Chondrocyte (in vitro differentiated cells): ENCODE measurements at places on chromosomes 13 and 19.

DNA sequence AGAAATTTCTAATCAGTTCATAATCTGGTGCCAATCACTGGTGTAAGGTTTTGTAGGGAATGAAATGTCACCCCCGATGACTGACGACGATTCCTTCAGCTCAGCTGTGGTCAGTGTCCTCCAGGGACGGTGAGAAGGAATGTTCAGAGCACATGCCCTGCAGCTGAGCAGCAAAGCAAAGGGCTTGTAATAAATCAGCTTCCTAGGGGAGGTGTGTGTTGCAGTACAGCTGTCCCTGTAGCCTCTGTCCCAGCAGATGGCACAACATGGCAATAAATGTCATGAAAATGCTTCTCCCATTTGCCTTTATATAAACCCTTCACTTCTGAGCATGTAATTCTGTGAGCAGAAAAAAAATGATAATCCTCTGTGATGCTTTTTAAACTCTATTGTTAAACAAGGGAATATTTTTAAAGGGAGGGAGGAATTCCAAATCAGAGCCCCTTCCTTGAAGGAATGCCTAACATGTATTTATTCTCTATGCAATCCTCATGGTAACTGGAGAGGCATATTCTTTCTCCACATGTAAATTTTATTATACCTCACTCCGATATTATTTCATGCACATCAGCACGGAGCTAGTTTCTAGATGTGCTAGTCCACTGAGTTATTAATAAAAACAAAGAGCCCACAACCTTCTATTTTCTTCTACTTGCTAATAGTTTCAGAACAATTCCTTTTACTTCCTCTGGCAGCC is 102.5 kb downstream of the FAM216B start:
- peaks cover 23% of the 10 kb centered on the region for H3K4me1 ChIP-seq
- H3K36me3 ChIP-seq = peaks cover 2% of the 10 kb centered on the region
- H3K27ac ChIP-seq = peak overlapping the region; percentile 56
- no peak for DNase-seq
- H3K4me3 ChIP-seq = peak overlapping the region; percentile 62

GRCh38 chr19:13095393-13095784 is 7.3 kb downstream of the LYL1 start:
- H3K4me3 ChIP-seq = no peak overlapping the region
- no peak for DNase-seq
- H3K4me1 ChIP-seq = peaks cover 58% of the 10 kb centered on the region
- H3K36me3 ChIP-seq = peaks cover 9% of the 10 kb centered on the region

- no peak for DNase-seq
- peaks cover 4% of the 10 kb centered on the region for H3K36me3 ChIP-seq
- H3K27ac ChIP-seq = peak overlapping the region; percentile 69
- H3K4me3 ChIP-seq = no peak overlapping the region
- H3K4me1 ChIP-seq = peaks cover 40% of the 10 kb centered on the region
These were observed 243.5 kb downstream of the RGCC start for GRCh38 chr13:41700790-41701310.

DNA sequence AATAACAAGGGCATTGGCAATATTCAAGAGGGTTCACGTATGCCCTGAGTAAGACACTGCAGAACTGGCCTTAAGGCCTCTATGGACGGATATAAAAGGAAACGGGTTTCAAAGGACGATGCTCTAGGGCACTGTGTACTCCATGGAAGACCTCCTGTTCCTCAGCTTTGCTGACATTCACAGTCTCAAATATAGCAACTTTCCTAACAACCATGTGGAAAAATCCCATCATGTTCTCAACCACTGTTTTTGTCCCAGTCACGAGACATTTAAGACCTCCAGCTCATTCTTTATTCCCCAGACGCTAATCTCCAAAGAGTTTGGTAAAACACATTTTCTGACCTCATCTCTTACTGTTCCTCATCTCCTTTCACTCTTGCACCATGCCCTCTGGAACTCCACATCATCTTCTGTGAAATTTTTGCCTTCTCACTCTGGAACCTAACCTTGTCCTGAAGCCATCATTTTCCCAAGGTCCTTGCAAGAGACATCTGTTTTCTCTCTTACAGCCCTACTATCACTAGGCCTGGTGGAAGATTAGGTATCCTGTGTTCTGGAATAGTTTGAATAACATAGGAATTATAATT is 37.6 kb downstream of the SPRY2 start:
- no peaks in the 10 kb centered on the region for H3K27me3 ChIP-seq
- H3K27ac ChIP-seq = no peak overlapping the region
- no peak for DNase-seq
- H3K4me3 ChIP-seq = no peak overlapping the region
- no peaks in the 10 kb centered on the region for H3K36me3 ChIP-seq

DNA sequence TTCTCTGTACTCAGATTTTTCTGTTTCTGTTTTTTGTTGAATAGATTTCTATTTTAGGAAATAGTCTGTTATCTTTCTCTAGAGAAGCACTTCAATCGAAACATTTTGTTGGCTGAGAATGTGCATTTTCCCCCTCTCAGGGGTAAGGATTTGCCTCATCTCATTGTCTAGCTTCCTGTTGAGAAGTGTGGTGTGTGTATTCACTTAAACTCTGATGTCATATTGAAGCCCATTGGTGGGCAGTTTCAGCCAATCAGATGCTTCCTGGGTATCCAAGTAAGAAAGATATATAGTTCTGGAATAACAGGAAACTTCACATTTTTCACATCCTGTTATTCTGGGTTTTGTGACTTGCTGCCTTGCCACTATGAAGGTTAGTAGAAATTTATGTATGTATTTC is 87.6 kb downstream of the ARHGEF7 start:
- H3K27ac ChIP-seq = peak overlapping the region; percentile 97
- H3K4me1 ChIP-seq = peaks cover 72% of the 10 kb centered on the region
- no peaks in the 10 kb centered on the region for H3K27me3 ChIP-seq
